ENCODE measurements at places on chromosomes 2 and 18.

- no peak for DNase-seq
Observed at GRCh38 chr2:77016443-77017354, 505.5 kb downstream of the LRRTM4 start.

- DNase-seq = peak; percentile 25
Observed at GRCh38 chr2:58054264-58054663, 7.7 kb downstream of the VRK2 start.

DNA sequence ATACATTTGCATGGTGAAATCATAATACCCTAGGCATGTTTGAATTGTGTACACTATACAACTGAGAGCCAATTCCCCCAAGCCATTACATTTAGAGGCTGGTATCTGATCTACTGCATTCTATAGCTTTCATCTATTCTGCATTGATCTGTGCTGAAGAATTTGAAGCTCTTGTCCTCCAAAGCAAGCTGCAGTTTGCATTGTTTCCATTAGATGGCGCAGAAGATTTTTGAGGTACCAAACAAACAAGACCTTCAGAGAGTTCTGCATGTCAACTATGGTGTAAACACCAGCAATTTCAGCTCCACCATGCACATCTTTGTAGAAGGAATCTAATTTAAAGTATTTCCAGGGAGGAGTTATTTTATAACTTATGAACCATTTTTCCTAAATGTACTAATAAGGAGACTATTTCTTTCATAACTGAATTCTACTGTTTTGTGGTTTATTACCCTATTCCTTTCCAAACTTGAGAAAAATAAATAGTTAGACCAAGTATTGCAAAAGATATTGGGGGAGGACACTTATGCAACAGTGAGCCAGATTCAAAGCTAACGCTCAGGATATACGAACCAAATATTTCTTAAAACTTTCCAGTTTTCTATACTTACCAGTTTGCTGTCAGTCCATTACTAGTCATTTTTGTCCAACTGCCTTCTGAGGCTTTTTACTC is 761.8 kb upstream of the ACVR2A start:
- peak; percentile 35 for DNase-seq

DNA sequence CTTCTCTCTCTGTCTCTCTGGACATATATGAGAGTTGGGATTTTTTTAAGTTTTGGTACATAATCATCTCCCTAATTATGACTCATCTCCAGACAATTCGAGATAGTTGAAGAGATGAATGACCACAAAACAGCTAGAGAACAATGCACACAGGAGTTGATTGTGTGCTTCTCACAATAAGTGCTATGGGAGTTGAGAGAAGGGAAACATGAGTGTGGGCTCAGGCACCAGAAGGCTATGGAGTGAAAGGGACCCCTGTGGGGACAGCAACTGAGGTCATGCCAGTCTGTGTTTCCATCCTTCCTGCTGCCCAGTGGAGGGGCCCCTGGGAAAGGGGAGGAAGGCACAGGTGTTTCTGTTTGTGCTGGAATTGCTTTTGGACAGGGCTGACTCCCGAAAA is 6.5 kb upstream of the YWHAQ start:
- DNase-seq = no peak

DNA sequence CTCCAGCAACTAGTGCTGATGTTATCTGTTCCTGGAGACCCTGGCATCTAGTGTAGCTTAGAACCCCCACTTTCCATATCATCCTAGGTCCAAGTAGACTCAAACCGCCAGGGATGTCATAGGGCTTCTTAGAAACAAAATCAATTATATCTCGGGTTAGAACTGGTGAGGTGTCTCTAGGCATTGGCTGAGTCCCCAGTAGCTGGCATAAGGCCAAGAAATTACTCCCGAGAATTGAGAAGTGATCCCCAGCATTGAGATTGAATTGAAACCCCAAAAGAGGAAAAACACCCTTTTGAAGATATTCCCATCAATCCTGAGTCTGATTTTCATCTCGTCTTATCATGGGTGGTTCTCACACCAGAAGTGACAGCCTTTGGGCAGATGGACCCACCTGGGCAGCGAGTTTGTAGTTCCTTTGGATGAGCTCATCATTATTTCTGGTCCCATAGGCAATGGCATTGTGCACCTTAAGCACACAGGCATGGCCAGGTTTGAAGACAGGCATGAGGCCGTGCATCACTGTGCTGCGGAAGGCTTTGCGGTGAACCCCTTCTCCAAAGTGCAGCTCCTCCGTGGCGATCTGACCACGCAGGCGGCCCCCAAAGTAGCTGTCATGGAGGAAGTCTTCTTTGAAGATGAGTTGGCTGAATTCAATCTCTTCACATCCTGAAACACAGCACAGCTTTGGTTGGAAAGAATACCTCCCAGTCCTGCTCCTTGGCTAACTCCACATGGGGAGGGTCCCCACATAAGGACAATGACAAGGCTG is 112.2 kb downstream of the ALPK2 start:
- DNase-seq = no peak

DNA sequence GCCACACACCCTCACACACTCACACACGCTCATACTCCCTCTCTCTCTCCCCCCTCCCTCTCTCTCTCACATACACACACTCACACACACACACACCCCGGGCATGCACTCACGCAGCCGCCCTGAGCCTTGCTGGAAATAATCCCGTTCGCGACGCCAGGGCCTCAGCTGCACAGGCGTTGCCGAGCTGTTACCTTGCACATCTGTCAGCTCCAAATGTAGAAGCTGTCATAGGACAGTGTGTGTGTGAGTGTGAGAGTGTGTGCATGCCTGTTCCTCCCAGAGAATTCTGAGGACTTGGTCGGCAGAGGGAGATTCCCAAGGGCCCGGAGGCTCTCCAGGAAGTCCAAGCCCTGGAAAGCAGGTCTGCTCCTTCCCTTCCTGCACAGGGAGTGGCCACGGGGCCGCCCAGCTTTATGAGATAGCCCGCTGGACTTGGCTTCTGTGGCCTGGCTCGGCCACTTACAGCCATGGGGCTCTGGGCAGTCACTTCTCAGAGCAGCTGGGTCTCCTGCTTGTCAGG is 8.6 kb downstream of the SPR start:
- DNase-seq = no peak

DNA sequence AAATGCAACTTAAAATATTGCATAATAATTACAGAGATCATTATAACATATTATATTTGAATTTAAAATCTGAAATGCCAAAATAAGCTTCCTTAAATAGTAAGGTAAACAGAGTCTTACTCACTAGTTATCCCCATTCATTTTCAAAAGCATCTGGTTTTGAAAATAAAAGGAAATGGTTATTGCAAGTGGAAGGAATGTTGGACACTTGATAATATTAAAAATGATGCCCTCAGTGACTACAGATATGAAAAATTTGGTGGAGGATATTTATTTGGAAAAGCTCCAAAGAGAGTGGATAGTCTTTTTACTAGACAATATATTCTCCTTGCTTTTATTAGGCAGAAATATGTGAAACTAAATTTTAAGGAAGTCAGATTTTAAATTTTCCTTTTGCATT is 39.7 kb downstream of the CDH19 start:
- no peak for DNase-seq

GRCh38 chr2:238083919-238084318 is 16.2 kb upstream of the ESPNL start:
- DNase-seq = no peak

- no peak for DNase-seq
Observed at GRCh38 chr2:147792966-147793617, 51.7 kb upstream of the ACVR2A start.

GRCh38 chr18:57559314-57559713 is 27.2 kb downstream of the FECH start:
- DNase-seq = no peak

GRCh38 chr18:79819064-79819967 is 21.6 kb downstream of the KCNG2 start:
- DNase-seq = no peak

DNA sequence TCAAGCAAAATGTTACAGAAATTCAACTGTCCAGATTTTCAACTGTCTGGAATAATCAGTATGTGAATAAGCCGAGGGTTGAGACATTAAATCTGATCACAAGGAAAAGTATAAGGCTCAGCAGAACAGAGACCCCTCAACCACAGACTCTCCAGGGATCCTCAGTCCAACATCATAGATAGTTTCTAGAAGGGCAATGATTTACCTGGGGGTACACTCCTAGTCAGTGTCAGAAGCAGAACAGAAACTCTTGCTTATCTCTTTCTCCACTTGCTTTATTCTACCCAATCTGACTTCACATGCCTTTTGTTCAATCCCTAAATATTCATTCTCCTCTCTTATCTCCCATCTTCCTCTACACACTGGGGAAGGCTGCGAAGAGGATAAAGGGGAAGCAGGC is 36.4 kb downstream of the ICOS start:
- no peak for DNase-seq

- DNase-seq = no peak
Observed at GRCh38 chr2:229713371-229714079, 830 bp downstream of the DNER start.

Data from CD14-positive monocyte (primary cell).